ENCODE measurements at places on chromosomes 12 and 14.

GRCh38 chr14:84323978-84324377 is 1206.0 kb upstream of the FLRT2 start:
- DNase-seq: no peak

- DNase-seq: no peak
These were observed 6.7 kb downstream of the RAB15 start for GRCh38 chr14:64965356-64966000.

GRCh38 chr12:92438641-92439419 is 264.0 kb upstream of the PLEKHG7 start:
- no peak for DNase-seq

DNA sequence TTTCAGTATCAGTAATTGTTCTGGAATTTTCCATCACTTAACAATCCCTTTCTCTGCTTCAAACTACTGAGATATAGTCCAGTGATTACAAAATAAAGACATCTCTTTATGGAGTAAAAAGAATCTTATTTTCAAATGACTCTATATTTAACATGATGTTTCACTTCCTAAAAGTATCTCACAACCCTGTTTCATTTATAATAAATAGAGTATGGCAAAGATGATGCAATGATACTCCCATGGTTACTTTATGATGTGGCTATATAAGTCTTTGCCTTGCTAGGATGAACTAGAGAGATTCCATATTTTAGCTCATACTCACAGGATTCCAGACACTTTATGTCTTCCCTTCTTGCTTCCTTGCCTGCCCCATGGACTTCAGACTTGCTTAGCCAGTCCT is 953.5 kb upstream of the MDGA2 start:
- DNase-seq: no peak

- peak; percentile 74 for DNase-seq
These were observed 89.8 kb downstream of the CRADD start for GRCh38 chr12:93766796-93767523.
